ENCODE measurements at places on chromosomes 11 and 22. TPM values are rescaled to one million over a fixed set of nuclear protein-coding genes. Genes with fewer than 3 reads are reported as not detected.

Gene OR6T1
- not detected for total RNA-seq

Gene RIMBP3C
- not detected for total RNA-seq

Gene SLC35E4
- total RNA-seq = 9.1 TPM

Gene PGR
- total RNA-seq = under 0.01 TPM

Gene HBB
- not detected for total RNA-seq

Gene DDIAS
- total RNA-seq = 7.1 TPM

Gene PRR5
- 9.1 TPM for total RNA-seq

Gene CYP2R1
- total RNA-seq = 6.2 TPM

Gene PLAAT5
- 1.6 TPM for total RNA-seq

Gene OR51I1
- total RNA-seq = not detected

Gene IGLL5
- total RNA-seq = not detected

Gene CYTH4
- total RNA-seq = 0.07 TPM

Gene GRAMD1B
- 6.0 TPM for total RNA-seq

Gene HORMAD2
- total RNA-seq = not detected

Gene HTR3B
- total RNA-seq = not detected

Gene P4HA3
- 0.81 TPM for total RNA-seq

Gene TSPAN18
- not detected for total RNA-seq

Gene GRAP2
- total RNA-seq = 0.14 TPM

Gene CHCHD10
- total RNA-seq = 37.1 TPM

Gene C11orf91
- not detected for total RNA-seq

Gene OR51E2
- total RNA-seq = not detected

Gene THRSP
- total RNA-seq = not detected

Gene PHOX2A
- total RNA-seq = not detected

Gene SOX6
- 0.36 TPM for total RNA-seq

Gene RAB3IL1
- 0.12 TPM for total RNA-seq

Gene MRGPRX3
- total RNA-seq = not detected

Gene OR51G2
- total RNA-seq = not detected

Gene RASGRP2
- not detected for total RNA-seq

Gene CBLIF
- total RNA-seq = not detected

Gene PAMR1
- 0.22 TPM for total RNA-seq

Gene MIOX
- not detected for total RNA-seq

Gene KRTAP5-2
- total RNA-seq = not detected

Gene ANKK1
- total RNA-seq = 0.17 TPM

Gene C11orf16
- not detected for total RNA-seq

Gene MAJIN
- not detected for total RNA-seq

Gene PKDREJ
- not detected for total RNA-seq

Gene HMOX1
- 10.5 TPM for total RNA-seq

Gene MN1
- 2.1 TPM for total RNA-seq
